ENCODE measurements at places on chromosomes 11 and 22.

- DNase-seq = no peak
These were observed 524 bp upstream of the SLC25A17 start for GRCh38 chr22:40819599-40820140.

- no peak for DNase-seq
These were observed 492.9 kb downstream of the SOX6 start for GRCh38 chr11:15863411-15863810.

GRCh38 chr11:125163431-125164063, 1.0 kb upstream of the PKNOX2 start:
- no peak for DNase-seq

- DNase-seq = no peak
These were observed 15.9 kb downstream of the PTPN5 start for GRCh38 chr11:18775492-18776292.

GRCh38 chr11:105268404-105269062, 129.0 kb upstream of the CARD18 start:
- no peak for DNase-seq

- DNase-seq = no peak
These were observed 2254.0 kb downstream of the LRRC4C start for GRCh38 chr11:39205236-39205995.

- DNase-seq = no peak
These were observed 229.5 kb downstream of the AASDHPPT start for GRCh38 chr11:106306942-106307341.

GRCh38 chr11:60954421-60954820, 2.4 kb upstream of the SLC15A3 start:
- DNase-seq = no peak

DNA sequence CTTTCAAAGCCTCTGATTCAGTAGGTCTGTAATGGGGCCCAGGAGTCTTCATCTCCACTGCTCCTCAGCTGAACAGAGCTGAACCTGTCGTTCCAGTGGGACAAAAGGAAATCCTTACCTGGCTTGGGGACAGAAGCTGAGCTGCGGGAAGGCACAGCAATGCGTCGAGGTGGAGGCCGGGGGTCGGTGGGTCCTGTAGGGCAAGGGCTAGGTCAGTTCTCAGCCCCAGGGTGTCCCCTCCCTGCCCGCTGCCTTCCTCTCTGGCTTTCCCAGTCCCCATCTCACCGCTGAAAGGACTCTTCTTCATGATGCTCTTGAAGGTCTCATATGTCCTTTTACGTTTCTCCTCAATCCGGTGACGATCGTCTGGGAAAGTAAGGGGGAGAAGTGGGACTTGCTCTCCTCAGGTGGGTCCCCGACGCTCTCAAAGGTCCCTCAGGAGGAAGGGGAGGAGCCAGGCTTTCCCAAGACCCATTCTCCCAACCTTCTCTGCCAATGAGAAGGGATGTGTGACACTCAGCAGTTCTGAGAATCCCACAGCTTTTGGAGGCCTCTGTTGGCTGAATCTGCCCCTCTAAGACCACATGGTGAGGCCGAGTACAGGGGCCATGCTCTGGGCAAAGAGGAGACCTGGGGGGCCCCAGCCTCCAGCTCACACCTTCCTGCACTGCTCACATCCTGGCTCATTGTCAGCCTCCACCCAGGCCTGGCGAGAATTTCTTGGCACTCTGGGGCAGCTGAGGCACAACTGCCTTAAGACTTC, 7.0 kb downstream of the RELA start:
- DNase-seq = no peak

DNA sequence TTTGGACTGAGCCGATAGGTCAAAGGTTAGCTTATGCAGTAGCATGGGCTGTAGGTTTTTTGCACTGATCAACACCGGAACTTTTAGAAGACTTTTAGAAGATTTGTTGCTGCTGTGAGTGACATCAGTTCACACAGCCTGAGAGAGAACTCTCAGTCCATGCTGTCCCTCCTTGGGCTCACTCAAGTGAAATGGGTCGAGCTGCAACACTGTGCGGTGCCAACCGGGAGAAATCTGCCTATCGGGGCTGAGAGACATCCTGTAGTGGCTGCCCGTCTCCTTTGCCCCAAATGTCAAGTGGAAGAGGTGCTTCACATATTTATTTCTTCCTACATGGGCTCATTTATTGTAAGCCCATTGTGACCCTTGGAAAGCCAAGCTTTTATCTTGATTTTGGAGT, 170.2 kb downstream of the LDLRAD3 start:
- no peak for DNase-seq

DNA sequence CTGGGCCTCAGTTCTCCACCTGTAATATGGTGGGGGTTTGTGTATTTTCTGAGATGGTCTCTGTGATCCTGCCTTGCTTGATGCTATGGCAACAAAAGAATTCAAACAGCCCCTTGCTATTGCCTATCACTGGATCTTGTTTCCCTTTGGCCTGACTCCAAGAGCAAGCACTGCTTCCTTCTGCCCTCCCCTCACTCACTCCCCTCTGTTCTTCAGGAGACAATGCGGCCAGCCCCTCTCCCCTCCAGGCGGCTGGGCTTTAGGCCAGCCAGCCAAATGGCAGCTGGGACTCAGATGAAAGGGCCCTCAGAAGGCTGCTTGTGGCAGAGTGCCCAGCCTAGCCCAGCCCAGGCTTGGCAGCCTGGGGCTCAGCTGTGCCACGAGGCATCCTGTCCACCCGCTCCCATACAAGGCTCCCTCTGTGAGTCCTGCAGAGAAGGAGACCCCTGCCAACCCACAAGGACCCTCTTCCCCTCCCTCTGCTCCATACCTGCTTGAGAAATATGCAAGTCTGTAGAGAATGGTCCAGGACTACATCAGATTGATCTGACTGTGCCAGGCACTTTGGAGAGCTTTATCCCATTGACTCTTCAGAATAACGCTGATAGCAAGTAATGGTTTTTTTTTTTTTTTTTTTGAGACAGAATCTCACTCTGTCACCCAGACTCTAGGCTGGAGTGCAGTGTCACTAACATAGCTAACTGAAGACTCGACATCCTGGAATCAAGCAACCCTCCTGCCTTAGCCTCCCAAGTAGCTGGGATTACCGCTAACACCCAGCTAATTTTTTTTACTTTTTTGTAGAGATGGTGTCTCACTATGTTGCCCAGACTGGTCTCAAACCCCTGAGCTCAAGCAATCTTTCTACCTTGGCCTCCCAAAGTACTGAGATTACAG, 7.6 kb upstream of the KCTD14 start:
- DNase-seq = no peak

DNA sequence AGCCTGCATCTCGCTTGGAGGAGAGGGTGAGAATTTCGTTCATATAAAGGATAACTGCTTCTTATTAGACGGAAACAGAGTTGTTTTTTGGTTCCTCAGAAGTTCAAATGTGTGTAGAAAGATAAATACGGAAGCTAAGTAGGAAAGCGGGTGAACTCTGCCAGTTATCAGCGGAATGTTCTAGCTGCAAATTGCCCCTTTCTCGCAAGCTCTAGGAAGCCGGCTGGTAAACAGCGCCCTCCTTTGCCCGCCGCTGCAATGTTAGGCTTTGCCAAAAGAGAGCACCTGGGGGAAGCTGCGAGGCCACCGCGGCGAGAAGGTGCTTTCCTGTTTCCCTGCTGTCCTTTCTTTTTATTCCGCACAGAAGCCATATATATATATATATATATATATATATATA, 67.0 kb downstream of the IGLL5 start:
- no peak for DNase-seq

DNA sequence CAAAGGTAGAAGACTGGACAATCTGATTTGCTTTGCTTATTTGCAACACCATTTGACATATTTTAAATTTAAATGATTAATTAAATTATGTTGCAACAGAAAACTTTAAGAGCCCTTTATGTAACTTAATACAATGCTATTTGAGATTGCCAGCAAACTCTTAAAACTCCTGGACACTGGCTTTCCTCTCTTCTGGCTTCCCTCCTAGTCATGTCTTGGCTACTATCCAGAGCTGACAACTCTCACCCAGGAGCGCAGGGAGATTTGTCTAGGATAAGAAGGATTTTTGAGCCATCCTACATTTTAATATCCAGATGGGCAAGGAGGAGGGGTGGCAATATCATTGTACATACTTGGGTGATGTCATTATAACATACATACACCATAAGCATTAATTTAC, 134.3 kb downstream of the ELP4 start:
- DNase-seq = no peak

- DNase-seq = no peak
These were observed 1320.4 kb downstream of the LRRC4C start for GRCh38 chr11:40139066-40139465.

GRCh38 chr22:43618517-43618916, 193.6 kb downstream of the EFCAB6 start:
- DNase-seq = no peak

GRCh38 chr11:109106151-109106906, 315.7 kb upstream of the C11orf87 start:
- no peak for DNase-seq

- no peak for DNase-seq
These were observed 44.9 kb downstream of the ARHGAP8 start for GRCh38 chr22:44797181-44797725.

DNA sequence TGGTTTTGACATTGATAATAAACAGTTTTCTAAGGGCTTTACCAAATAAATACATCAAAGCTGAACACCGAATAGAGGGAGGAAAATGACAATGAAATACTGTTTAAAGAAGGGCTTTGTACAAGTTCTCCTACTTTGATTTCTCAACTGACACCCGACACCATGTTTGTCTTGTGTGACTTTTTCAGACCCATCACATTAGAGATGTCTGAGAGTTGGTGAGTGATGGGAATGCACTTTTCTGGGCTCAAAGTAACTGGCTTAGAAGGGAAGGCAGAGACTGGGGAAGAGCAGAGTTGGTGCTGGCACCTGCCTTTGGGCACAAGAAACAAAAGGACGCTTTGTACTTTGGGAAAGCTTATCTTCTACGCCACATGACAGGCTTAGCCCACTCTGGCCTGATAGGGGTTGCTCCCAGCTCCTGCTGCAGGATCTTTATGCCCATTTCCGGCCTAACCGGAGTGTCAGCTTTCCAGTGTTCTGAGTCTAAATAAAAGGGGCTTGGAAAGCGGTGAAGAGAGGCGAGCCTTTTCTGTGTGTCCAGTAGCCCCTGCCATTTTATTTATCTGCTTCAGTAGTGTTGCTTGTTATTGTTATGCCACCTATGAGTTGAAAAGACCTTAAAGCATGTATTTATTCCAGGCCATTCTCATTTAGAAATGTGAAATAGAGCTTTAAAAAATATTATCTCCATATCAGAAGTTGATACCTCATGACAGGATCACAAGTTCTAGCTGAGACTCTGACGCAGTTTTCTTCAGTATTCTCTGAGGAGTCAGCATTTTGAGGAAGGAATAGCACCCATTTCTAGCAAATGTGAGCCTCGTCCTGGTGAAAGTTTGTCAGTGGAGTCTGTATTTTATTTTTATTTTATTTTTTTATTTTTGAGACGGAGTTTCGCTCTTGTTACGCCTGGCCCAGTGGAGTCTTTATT, 24.2 kb downstream of the KREMEN1 start:
- DNase-seq = no peak

DNA sequence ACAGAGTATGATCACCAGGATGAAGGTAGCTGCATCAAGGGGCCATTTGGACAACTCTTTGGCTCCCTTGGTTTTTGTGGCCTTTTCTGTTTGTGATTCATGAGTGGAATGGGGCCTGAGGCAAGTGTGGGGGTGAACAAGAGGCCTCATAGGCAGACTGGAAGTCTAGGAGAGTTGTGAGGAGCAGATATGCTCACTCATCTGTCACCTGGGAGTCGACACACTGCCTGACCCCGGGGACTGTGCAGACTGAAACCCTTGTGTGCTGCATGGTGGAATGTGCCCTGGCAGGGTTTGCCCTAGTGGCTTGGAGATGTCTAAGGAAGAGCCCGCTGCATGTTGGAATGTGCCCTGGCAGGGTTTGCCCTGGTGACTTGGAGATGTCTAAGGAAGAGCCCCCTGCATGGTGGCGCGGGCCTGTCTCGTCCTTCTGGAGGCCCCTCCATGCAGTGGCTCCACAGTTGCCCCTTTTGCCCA, 60.0 kb downstream of the MED15 start:
- DNase-seq = no peak

- DNase-seq = no peak
These were observed 41.0 kb upstream of the APLNR start for GRCh38 chr11:57277845-57278720.

DNA sequence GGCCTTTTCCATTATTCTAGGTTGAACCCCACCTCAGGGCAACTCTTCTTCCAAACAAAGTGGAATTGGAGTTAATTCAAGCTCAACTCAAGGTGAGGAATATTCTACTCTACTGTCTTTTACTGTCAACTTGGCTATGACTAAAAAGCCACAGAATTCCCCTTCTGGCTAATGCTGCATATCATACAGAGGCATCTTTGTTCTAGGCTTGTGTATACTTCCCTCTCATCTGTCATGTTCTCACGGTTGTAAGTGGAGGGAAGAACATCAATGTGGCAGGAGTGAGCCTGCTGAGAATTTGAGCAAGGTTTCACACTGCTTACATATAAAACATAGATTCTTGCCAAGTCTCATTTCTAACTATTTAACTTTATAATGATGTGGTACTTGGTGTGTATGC, 921.4 kb upstream of the CNTN5 start:
- DNase-seq = no peak

DNA sequence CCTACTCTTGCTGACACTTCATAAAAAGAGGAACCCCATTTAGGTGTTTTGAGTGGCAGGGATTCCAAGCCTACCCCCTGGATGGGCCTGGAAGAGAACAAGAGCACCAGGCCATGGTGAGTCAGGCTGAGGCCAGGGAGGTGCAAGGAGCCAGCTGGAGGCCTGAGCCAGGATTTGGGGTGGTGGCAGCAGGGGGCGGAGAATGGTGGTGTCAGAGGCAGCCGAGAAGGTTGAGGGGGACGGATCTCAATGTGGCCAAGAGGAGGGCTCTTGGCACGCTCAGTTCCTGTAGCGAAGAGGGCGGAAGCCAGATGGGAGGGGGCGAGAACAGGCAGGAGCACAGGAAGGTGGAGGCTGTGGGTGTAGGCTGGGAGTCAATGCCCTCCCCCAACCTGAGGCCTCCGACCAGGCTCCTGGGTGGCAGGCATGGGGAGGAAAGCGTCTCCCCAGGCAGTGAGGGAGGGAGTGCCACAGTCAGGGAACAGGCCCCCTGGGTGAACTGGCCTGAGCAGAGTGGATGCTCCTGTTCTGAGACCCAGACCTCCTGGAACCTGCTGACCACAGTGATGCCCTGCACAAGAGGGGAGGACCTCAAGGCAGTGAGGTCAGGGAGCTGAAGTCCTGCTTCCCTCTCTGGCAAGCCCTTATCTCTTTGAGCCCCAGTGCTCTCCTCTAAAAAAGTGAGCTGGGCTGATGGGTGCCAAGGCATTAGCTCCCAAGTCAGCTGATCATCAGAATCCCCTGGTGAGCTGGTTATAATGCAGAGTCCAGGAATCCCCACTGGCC, 13.9 kb downstream of the RTN4RL2 start:
- no peak for DNase-seq

DNA sequence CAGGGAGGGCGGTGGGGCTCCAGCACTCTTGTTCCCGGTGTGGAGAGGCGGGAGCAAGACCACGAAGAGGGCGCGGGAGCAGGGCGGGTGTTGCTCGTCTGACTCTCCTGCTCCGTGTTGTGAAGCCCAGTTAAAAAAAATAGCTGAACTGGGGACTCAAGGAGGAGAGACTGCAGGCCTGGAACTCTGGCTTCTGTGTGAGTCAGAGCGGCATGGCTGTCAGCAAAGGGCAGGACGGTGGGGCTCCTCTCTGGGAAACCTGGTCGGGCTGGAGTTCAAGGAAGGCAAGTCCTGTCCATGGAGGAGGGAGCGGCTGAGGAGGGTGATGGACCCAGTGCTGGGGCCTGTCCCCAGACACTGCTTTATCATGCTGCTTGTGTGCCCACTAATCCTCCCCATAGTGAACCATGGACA, 152.3 kb downstream of the FEZ1 start:
- no peak for DNase-seq

All from esophagus squamous epithelium (tissue), 5 donors.